ENCODE measurements at places on chromosomes 13 and 19.

DNA sequence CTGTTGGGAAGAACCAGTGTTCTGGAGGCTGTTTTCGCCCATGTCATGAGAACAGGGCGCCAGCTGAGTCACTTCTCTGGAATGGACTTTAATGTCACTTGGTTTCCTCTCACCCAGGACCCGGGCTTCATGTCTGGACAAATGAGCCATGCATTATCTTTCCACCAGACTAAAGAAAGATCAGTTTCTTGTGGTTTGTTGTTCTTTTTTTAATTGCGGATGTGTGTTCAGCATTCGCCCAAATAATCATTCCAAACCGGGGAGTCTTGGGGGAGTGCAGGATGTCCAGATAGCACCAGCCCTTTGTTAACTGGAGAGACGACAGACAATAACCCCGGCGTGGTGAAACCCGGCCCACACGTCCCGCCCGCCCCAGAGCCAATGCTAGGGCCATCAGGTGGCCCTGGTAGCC, 102.5 kb downstream of the COL4A2 start:
- DNase-seq: no peak

GRCh38 chr19:54316746-54317107, 3.8 kb upstream of the LILRA5 start:
- no peak for DNase-seq

DNA sequence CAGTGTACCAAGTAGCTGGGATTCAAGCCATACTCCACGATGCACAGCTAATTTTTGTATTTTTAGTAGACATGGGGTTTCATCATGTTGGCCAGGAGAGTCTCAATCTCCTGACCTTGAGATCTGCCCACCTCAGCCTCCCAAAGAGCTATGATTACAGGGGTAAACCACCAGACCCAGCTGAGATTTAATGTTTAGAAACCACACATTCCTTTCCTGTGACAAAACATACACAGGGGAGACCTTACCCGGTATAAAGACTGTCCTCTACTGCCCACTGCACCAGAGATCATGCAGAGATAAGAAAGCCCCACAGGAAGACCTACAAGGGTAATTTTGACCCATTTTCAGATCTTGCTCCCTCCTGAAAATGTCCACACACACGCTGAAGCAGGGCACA, 22.8 kb upstream of the ZNF83 start:
- DNase-seq: no peak

- DNase-seq: no peak
These were observed 6.8 kb downstream of the SLC8A2 start for GRCh38 chr19:47464675-47465419.

DNA sequence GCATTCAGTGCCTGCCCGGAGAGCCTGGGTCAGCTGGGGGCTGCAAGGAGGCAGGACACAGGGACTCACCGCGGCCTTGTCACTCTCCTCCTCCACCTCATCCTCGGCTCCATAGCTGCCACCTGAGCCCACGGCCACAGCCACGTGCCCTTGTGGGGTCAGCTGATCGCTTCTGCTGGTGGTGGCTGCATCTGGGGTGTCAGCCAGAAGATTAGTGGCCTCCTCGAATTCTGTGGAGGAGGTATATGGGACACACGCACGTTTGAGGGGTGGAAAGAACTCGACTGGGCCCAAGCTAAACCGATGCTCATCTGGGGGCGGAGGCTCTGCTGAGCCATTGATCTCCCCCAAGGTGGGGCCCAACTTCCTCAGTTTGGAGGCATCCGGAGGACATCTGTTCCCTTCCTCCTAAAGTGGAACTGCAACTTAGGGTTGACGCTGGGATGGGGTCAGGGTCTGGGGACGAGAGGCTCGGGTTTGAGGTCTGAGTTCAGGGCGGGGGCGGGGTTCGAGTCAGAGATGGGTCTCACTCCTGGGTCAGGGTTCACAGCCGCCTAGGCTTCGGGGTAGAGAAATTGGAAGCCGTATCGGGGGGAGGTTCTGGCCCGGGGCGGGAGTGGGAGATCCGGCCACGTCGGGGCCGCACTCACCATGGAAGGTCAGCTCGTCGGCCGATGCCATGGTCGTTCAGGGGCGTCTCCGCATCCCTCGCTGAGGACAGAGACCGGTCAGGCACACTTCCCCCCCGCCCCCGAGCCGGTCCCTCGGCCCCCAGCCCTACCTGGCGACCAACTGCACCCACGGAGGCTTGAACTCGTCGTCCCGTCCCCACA, 493 bp downstream of the YIPF2 start:
- DNase-seq: peak; percentile 6

Data from CD4-positive, alpha-beta T cell treated with Interleukin-15 for 4 hours (primary cell).